ENCODE measurements at places on chromosomes 7 and 10.

- DNase-seq: no peak
Observed at GRCh38 chr7:67625257-67625737, 628.7 kb downstream of the TYW1 start.

DNA sequence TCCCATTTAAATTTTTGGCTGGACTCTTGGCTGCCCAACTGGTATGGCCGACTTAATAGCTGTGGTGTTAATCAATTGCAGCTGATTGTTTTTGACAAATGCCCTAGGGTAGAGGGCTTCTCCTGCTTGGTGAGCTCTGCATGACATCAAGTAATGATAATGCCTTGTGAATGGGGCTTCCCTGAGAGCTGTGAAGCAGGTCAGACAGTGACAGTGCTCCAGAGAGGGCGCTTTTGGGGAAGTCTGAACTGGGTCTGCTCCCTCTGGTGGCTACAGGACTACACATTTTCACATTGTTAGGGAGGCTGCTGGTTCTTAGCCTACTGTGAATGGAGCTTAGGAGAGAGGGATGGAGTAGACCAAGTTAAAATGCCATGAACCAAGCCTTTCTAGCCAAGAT, 98.8 kb downstream of the SDK1 start:
- DNase-seq: no peak

- no peak for DNase-seq
Observed at GRCh38 chr10:98006266-98006665, 24.2 kb downstream of the CRTAC1 start.

- DNase-seq: no peak
Observed at GRCh38 chr10:48704156-48704555, 19.5 kb downstream of the WDFY4 start.

DNA sequence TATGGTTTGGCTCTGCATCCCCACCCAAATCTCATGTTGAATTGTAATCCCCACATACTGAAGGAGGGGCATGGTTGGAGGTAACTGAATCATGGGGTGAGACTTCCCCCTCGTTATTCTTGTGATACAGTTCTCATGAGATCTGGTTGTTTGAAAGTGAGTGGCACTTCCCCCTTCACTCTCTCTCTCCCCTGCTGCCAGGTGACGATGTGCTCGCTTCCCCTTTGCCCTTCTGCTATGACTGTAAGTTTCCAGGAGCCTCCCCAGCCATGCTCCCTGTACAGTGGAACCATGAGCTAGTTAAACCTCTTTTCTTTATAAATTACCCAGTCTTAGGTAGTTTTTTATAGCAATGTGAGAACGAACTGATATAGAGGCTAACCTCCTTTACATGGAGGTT, 16.6 kb downstream of the PLPP4 start:
- DNase-seq: no peak

- no peak for DNase-seq
Observed at GRCh38 chr7:133837224-133837623, 289.9 kb upstream of the LRGUK start.

DNA sequence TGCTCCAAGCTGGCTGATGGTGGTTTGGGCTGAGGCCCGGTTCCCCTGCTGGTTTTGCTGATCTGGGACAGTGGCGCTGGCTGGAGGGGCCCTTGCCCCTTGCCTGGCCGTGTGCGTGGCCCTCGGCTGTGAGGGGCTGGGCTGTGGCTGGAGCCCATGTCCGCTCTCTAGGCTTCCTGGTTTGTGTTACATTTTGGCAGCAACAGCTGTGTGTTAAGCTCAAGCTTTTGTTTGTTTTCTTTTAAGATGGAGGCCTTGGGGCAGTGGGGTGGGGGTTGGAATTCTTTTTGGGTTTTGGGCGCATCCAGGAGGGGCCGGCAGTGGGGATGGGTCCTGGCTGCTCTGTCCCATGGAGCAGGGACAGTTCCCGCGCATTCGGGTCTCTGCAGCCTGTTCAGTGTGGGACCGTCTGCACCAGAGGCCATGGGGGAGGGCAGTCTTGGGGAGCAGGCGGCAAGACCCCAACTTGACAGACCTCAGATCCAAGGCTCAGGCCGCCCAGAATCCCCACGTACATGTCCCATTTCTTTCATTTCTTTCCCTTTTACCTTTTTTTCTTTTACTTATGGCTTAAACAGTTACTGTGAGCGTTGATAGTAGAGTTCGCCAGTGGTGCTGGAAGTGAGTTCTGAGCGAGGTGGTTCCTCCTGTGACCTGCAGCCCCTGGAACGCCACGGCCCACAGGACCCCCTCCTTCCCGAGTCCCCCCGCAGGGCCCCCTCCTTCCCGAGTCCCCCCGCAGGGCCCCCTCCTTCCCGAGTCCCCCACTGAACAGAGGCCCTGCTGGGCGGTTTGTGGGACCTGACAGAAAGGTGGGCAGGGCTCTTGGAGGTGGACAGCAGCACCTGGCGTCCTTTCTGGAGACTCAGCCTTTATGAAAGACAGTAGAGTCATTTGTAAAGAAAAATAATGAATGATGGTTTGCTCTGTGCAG, 75.3 kb downstream of the INPP5A start:
- no peak for DNase-seq

- no peak for DNase-seq
Observed at GRCh38 chr7:16846601-16847165, 35.1 kb downstream of the AGR3 start.

GRCh38 chr10:5561704-5562645, 37.2 kb downstream of the CALML3 start:
- DNase-seq: no peak

GRCh38 chr10:1706711-1707110, 30.6 kb downstream of the ADARB2 start:
- DNase-seq: no peak

- no peak for DNase-seq
Observed at GRCh38 chr10:83333566-83333965, 805.7 kb upstream of the GHITM start.

DNA sequence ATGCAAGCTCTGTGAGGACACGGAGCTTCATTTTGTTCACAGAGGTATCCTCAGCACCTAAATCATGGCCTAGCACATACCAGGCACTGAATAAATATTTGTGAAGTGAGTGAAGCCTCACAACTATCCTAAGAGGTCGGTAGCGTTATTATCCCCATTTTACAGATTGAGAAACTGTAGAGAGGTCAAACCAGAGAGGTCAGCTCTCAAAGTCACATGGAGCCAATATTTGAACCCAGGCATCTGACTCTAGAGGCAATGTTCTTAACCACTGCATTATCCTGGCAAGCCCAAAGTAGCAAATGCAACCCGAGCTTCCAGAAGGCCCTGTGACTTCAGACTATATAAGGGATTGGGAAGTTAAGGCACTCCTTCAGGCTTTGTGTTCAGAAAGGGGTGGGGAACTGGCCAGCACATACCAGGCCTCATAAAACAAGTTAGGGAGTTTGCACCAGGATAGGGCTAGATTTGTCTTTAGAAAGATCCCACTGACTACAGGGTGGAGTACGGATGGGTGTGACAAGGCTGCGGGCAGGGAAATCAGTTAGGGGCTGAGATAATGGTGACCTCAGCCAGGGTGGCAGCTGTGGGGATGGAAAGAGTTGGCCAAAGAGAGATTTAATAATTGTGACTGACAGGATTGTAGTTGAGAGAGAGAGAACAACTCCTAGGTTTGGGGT, 101.4 kb downstream of the TBXAS1 start:
- DNase-seq: no peak

DNA sequence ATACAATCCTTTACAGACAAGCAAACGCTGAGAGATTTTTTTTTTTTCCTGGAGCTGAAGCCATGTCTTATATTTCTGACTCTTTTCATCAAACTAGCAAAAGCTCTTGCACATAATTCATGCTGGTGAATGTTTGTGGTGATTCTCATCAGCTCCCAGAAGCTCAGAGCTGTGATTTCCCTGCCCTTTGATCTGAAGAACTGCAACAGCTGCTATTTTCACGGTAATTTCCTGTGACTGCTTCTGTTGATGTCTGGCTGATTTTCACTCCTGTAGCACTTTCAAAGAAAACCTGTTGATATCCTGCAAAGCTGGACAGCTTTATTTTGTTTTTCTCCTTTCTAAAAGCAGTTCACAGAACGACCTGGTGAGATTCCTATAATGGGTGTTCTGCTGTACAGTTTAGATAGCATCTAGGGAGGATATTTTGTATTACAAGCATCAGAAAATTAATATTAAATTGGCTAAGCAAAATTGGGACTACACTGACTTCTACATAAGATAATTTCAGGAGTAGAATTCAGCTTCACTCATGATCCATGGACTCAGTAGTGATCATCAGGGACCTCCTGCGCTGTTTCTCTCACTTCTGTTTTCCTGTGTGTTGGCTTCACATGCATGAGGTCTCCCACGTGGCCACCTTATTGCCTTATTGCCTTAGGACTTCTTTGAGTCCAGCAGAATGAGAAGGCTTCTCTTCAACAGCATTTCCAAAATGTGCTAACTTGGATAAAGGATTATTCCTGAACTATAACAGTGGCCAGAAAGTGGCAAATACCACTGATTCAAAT, 1111.6 kb upstream of the SORCS1 start:
- no peak for DNase-seq

GRCh38 chr7:34237493-34237849, 332.1 kb downstream of the BMPER start:
- no peak for DNase-seq

DNA sequence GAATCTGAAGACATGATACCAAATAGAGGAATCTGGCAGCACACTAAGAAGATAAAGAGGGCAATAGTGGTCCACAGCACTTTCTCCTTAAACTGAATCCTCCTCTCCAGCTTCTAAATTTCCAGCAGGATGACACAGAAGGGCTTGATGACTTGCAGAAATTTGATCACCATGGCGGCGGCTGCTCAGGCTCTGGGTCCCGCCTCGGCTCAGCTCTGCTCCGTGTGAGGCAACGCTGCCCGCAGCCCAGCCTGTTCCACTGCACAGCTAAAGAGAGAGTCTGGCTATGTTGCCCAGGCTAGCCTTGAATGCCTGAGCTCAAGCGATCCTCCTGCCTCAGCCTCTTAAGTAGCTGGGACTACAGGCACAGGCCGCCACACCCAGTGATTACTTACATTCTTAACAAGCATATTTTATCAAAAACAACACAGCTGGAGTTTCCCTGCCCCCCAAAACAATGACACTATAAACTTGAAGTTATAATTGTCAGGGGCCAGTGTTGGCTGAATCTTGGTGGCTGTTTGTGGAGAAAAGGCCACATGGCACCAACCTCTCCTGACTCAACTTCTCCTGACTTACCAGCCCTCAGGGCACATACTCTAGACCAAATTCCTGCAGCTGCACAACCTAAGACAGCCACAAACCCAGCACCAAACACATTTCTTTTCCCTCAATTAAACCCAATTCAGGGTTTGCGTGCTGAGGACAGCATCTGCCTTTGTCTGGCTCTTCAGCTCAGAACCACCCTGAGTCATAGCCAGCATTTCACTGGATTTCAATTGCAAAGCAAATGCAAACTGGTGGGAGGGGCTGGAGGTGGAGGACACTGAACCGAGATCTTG, 11.6 kb upstream of the TNPO3 start:
- DNase-seq: no peak

- DNase-seq: no peak
Observed at GRCh38 chr10:49109669-49110340, 5.5 kb downstream of the VSTM4 start.

- no peak for DNase-seq
Observed at GRCh38 chr7:155566011-155566836, 19.9 kb upstream of the CNPY1 start.

GRCh38 chr7:43058271-43059066, 54.0 kb upstream of the HECW1 start:
- DNase-seq: no peak

DNA sequence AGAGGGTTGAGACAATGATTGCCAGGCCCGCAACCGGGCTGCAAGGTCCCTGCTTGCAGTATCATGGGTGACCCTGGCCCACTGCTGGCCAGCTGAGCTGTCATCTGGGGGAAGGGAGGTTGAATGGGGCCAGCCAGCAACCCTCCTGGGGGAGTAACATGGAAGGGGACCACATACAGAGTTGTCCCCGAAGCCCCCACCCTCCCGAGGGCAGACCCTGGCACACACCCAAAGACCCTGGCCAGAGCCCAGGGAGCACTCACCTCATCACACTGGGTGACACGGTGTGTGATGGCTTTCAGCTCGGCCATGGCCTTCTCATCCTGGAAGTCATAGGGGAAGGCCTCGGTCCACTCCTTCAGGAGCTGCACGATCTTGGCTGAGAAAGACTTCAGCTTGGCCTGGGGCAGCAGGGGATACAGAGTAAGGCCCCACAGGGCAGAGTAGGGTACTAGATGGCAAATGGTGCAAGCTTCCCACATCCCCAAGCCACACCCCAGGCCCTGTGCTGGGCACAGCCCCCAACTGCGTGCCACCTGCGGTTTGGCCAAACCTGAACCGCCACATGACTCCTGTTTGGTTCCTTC, 63.4 kb downstream of the CSGALNACT2 start:
- DNase-seq: no peak

GRCh38 chr7:74430961-74431466, 22.7 kb upstream of the GTF2IRD1 start:
- DNase-seq: no peak

GRCh38 chr7:154532771-154533170, 470.2 kb downstream of the PAXIP1 start:
- DNase-seq: no peak

- DNase-seq: no peak
Observed at GRCh38 chr10:126430512-126430911, 42.2 kb upstream of the ADAM12 start.

GRCh38 chr7:85125651-85126131, 61.2 kb downstream of the SEMA3D start:
- no peak for DNase-seq

GRCh38 chr7:4468320-4469102, 213.6 kb upstream of the FOXK1 start:
- DNase-seq: no peak

DNA sequence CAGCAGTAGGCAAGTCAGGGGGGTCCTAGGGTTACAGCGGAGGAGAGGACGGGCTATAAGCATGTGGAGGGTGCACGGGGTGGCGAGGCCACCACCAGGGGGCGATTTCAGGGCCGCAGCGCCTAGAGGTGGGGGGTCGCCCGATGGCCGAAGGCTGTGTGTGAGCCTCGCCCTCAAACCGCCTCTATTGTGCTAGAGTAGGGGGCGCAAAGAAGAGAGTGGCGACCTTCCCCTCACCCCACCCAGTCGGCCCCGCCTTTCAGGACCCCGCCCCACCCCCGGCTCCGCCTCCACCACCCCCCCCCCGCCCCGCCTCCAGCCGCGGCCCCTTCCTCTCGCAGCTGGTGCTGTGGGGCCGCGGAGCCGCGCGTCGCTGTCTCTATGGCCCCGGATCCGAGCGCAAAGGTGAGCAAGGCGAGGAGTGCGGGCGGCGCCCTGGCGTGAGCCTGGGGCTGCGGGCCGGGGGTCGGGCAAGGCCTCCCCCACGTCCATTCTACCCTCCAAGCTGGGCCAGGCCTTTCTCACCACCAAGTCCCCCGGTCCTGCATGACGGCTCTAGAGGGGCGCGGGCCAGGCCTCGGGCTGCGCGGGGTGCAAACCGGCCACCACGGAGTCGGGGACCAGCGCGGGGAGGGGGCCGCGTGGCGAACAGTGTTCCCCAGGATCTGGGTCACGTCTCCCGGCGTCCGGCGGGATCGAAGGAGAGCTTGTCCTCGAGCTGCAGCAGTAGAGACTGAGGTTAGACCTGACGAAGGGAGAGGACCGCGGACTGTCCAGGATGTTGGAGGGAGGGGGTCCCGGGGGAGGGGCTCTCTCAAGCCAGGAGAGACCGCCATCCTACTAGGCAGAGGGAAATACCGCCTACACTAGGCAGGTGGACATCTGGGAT, at the start of gene SEMA4G:
SEMA4G (plus strand) TSS at position 318 of the 889 bp plus-strand sequence. CDS start 3,409 bp downstream, outside the sequence.
- peak; percentile 34 for DNase-seq

- DNase-seq: no peak
Observed at GRCh38 chr7:67525588-67525987, 529.0 kb downstream of the TYW1 start.

Data from activated CD8-positive, alpha-beta memory T cell treated with anti-CD3 and anti-CD28 coated beads for 1 hour (primary cell).